Stimulated activated CD4-positive, alpha-beta T cell treated with anti-CD3 and anti-CD28 coated beads, Interleukin-1b, Interleukin-23, amount 100 ng/mL, for 1 hour (primary cell): ENCODE measurements at places on chromosomes 6 and 20.

GRCh38 chr6:88870717-88871330 lies 92.6 kb downstream of the RNGTT start:
- DNase-seq: peak; percentile 4

GRCh38 chr6:109009236-109009961 lies 85.2 kb downstream of the SESN1 start:
- peak; percentile 63 for DNase-seq

DNA sequence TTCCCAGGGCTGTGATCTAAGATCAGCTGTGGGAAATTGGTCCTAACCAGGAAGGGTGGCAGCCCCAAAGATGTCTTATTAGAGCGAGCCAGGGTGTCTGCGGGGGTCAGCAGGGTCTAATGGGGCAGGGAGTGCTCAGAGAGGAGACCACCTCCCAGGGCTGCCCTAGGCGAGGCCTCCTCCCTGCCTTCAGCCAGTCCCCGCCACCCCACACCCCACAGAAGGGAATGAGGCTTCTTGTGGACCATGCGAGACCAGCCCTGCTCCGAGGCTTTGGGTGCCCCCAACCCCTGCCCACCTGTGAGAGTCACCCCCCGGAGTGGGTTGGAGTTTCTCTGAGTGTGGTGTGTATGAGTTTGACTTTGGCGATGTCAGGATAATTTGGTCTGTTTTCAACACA lies 37.8 kb downstream of the SYNJ2 start:
- no peak for DNase-seq

GRCh38 chr6:16602035-16602434 lies 159.2 kb downstream of the ATXN1 start:
- DNase-seq: no peak

GRCh38 chr20:32611286-32611685 lies 26.2 kb upstream of the NOL4L start:
- DNase-seq: no peak

DNA sequence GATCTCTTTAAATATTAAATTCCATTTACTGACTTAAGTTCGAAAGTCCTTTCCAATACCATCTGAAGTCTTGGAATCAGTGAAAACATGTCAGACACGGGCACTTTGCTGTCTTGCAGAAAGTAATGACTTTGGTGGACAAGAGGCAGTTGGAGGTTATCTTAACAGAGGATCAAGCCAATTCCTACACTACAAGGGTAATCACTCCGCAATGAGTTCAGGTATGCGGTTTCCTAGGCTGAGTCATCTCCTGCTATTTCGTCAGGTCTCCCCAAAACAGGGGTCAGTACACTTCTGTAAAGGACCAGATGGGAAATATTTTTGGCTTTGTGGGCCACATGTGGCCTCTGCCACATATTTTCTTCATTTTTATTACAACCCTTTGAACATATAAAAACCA lies 656.6 kb downstream of the KIF16B start:
- no peak for DNase-seq

DNA sequence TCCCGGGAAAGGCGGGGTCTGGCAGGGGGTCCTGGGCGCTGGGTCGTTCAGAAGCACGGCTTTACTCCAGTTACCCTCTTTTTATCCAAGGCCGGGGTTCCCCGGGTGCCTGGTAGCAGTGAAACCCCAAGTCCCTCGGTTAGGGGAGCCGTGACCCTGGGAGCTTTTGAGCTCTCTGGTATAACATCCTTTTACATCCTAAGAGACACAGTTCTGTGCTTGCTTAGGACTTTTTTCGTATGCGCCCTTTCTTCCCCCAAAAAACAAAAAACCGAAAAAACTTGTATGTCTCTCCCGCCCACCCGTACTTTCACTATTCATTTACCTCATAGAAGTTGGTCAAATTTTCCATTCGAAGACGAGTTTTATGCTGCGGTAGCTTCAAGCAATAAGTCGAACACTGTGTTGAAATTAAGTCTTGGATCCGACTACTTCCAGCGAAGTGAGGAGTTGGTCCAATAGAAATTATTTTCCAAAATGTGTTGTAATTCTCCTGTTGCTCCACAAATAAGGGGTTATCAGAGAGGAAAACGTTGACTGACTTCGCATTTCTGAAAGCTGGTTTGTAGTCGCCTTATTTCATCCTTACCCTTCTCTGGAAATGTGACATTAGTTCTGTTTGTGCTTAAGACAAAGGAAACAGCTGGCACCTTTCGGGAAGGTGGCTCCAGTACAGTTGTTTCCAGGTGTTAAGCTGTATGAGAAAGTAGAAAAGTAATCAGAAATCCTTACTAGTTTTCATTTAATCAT lies 816 bp upstream of the MAN1A1 start:
- DNase-seq: no peak

DNA sequence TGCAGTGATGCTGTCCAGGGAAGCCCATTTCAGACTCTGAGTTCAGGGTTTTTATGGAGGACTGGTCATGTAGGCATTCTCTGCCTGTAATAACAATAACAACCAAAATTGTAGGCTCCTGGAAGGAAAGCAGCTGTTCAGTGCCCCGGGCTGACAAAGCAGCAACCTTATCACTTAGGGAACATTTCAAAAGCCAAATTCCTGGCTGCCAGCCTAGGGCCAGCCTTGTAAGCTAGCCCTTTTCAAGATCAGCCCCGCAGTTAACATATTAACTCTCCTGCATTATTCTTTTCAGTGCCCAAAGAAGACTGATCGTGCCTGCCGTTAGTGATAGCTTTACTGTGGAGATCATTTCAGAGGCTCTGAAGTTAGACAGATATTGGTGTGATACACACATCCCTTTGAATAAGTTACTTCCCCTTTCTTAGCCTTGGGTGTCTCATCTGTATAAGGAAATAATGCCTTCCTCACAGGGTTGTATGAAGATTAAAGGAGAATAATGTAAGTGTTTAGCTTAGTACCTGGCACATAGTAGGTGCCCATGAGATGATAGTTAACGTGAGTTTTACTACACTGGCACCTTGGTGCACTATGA lies 44.1 kb downstream of the CTNNBL1 start:
- DNase-seq: no peak

DNA sequence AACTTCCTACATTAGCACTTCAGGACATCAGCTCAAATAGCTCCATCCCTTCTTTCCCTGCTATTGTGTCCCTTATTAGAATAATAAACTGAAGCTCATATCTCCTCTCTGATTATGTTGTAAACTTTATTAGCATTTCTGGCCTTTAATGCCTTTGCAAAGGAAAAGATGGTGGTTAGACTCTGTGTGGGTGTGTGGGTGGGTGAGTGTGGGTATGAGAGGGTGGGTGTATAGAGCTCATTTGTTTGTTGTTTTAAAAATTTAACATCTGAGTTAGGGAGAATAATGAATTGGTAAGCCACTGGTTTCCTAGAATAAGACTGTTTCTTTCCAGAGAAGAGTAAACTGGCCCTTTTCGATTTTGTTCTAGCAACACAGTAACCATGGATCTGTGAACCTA lies 70.6 kb upstream of the L3MBTL3 start:
- DNase-seq: no peak

DNA sequence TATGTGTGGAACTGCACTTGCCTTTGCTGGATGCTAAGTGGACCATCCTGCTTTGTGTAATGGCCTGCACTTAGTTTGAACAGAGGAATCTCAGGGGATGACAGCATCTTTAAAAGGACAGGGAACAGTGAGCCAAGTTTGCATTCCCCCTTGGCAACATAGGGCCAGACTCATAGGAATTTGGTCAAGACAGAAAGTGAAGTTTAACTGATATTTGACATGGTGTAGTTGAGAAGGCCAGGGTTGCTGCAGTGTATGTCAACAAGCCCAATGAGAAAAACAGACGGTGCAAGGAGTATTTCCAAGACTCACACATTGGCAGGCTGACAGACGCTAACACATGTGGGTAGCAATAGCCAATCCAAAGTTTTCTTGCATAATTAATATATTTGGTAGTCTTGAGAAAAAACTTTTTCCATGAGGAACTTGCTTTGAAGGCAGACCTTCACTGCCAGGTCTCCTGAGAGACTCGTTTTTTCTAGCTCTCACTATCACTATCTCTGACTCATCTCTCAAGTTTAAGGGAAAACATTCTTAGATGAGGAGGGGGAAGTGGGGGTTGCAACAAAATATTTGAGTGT lies 213.8 kb downstream of the IBTK start:
- no peak for DNase-seq

DNA sequence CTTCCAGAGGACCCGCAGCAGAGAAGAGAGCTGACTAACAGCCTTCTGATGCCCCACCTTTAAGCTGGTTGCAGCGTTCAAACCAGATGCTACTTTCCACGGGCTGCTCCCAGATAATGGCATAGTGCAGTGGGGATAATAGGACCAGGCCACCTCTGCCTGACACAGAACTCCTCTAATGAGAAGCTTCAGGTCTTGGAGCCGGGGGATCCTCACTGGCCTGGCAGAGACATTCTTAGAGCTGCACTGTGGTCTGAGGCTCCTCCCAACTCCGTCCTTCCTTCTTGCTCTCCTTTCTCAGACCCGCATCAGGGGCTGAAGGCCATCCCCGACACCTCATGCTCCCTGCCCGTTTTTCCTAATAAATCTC lies 206.6 kb upstream of the MARCKS start:
- no peak for DNase-seq

DNA sequence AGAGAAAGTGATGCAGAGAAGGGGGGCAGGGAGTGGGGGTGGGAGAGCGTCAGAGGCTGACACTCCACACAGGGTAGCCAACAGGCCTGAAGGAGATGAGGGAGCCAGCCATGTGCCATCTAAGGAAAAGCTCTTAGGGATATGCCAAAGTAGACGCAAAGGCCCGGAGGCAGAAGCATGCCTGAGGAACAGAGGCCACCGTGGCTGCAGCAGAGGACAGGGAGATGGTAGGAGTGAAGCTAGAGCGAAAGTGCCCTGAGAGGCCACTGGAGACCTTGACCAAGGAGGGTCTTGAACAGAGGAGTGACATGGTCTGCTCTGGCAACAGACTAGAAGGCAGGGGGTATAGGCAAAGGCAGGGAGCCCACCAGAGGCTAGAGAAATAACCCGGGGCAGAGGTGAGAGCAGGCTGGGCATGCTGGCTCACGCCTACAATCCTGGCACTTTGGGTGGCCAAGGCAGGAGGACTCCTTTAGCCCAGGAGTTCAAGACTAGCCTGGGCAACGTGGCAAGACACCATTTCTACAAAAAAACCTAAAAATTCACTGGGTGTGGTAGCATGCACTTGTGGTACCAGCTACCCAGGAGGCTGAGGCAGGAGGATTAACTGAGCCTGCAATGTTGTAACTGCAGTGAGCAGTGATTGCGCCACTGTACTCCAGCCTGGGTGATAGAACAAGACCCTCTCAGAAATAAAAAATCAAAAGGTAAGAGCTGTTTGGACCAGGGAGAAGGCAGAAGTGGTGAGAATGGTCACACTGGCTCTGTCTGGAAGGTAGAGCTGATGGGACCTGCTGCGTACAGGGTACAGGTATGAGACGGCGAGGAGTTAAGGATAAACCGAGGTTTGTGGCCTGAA lies 6.3 kb downstream of the RRBP1 start:
- no peak for DNase-seq

GRCh38 chr6:144986271-144986670 lies 701.1 kb downstream of the UTRN start:
- no peak for DNase-seq

DNA sequence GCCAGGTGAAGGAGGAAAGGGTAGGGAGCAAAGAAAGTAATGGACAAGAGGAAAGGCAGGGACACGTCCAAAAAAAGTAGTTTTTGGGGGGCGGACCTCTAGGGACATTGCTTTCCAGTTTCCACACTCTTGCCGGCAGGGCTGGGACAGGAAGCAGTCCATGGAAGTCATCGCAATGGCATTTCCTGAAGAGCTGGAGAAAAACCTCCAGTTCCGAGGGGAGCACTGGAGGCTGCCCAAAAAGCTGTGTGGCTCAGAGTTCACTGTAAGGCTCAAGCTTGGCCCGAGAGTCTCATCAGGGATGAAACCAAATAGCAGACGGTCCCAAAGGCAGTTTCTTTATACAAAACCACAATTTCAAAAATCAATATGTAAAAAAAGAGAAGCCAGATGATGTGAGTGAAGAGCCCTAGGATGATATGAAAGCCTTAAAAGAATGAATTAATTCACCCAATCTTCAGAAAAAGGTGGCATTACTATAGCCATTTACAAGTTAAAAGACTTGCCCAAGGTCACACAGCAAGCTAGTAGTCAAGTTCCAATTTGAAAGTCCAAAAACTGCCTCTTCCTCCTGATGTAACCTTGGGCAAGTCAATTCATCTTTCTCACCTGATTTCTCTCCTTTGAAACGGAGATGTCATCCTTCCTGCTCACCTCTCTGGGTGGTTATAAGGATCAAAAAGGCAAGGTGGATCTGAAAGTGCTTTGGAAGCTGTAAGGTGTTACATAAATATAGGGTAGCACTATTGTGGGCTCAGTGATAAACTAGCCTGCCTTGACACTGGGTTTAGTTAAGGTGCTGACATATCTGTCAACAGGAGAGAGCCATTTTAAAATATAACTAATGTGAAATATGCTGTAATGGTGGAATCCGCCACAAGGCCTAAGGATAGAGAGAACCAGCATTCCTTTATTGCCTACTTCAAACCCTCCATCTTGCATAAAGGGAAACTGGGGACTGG lies 9.1 kb downstream of the BCL2L1 start:
- DNase-seq: no peak

- DNase-seq: no peak
Measured at GRCh38 chr20:15278041-15278440, 940.6 kb upstream of the FLRT3 start.

- DNase-seq: no peak
Measured at GRCh38 chr20:1619861-1620444, at the start of gene SIRPB1. Gene SIRPB1, minus strand, starts transcription at chr20:1620009. Its CDS starts 65 bp downstream, at chr20:1619944.

- no peak for DNase-seq
Measured at GRCh38 chr6:938916-939315, 246.0 kb upstream of the EXOC2 start.

- DNase-seq: no peak
Measured at GRCh38 chr20:13928901-13929300, 61.5 kb downstream of the SEL1L2 start.

- DNase-seq: no peak
Measured at GRCh38 chr20:19840111-19840710, 82.2 kb downstream of the RIN2 start.

- DNase-seq: no peak
Measured at GRCh38 chr6:150633486-150633834, 33.8 kb downstream of the PLEKHG1 start.

GRCh38 chr6:163756079-163756478 lies 341.6 kb downstream of the QKI start:
- DNase-seq: no peak

DNA sequence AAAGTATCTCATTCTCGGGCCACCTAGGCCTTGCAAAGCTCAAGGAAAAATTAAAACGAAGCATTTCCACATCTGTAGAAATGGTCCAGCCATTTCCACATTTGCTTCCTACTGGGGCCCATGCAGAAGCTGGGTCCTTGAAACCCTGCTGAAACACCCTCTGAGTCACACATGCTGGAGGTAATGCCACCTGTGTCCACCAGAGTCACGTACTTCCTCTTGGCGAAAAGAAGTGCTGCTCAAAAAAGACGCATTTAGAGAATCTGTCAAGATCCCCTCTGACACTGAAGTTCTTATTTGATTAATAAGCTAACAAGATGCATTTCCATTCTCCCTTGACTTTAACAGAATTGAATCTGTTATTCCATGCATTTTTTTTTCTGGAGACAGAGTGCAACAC lies 423.2 kb downstream of the PREX1 start:
- DNase-seq: no peak

- no peak for DNase-seq
Measured at GRCh38 chr20:61100489-61100888, 151.6 kb upstream of the CDH4 start.
